Sciatic nerve (tissue), 2 donors: ENCODE measurements at places on chromosomes 7 and 10. TPM values are rescaled to one million over a fixed set of nuclear protein-coding genes. Genes with fewer than 3 reads are reported as not detected.

- DNase-seq = no peak
Measured at GRCh38 chr10:99631496-99631895, 11.3 kb upstream of the SLC25A28 start.

DNA sequence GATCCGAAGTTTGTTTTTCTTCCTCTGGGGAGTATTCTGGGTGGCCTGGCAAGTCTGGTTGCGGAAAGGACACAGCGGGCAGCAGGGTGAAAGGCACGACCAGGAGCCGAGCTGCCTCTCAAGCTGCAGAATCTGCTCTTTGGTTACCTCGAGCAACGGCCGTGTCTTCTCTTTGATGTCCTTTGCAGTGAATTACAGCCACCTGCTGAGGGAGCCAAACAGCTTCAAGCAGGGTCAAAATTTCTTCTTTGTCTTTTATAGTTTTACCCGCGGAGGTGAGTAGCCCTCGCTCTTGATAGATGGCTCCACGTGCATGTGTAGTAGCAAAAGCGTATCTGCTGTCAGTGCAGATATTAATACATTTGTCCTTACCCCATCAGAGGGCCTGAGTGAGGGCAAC, 177.3 kb upstream of the MBL2 start:
- no peak for DNase-seq

The AOAH gene
- 20.6 TPM for total RNA-seq

The GNGT1 gene
- total RNA-seq = not detected
